Hematopoietic multipotent progenitor cell treated with erythropoietin and hydrocortisone succinate and interleukin-3 and kit ligand, for 17 days (in vitro differentiated cells): ENCODE measurements at places on chromosomes 13 and 19.
A peak's percentile ranks its signal among the peaks of the same experiment; 100 is the strongest.

DNA sequence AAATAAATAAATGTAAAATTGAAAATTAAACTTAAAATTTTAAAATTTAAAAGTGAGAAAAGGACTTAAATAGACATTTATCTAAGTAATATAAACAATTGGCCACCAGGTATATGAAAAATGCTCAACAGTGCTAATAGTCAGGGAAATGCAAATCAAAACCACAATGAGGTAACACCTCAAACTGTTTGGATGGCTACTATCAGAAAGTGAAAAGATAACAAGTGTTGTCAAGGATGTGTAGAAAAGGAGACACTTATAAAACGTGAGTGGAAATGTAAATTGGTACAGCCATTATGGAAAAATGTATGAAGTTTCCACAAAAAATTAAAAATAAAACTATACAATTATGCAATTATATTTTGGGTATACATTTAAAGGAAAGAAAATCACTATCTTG lies 752.2 kb downstream of the EFNB2 start:
- DNase-seq, result no peak

GRCh38 chr19:28881616-28882015 lies 331.3 kb downstream of the UQCRFS1 start:
- DNase-seq, result no peak

DNA sequence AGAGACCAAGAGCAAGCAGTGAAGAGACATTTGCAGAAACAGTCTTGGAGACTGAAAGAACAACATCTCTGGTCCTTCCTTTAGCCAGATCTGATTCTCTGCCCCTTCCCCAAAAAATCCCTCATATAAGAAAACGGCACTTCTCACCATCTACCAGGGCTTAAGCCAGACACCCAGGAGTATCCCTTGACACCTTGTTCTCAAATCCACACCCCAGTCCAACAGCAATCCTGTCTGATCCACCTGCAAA lies 1.7 kb upstream of the PLEKHG2 start:
- peak; percentile 28 for DNase-seq

DNA sequence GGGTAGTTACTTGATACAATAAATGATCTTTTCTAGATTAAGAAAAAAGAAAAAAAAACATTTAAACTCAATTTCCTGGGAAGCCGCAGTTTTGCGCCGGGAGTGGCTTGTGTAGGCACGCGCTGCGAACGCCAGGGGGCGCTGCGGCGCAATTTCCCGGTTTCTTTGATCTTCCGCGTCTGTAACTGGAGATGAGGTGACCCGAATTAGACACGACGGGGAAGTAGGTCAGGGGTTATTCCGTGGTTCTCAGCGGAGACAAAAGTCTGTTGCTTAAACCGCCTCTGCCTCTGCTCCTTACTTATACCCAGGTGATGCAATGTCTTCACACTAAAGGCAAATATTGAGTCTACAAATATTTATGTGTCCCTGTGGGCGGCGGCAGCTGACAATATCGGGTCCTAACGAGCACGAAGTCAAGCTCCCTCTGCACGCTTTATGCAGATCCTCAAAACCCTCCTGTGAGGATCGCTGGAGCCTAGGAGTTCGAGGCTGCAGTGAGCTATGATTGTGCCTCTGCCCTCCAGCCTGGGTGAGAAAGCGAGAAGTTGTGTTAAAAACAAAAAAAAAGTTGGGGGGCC lies 15.2 kb downstream of the STXBP2 start:
- peak; percentile 90 for DNase-seq

GRCh38 chr13:37345869-37346268 lies 240.4 kb upstream of the CSNK1A1L start:
- DNase-seq, result no peak

GRCh38 chr19:40810160-40810559 lies 11.2 kb downstream of the EGLN2 start:
- no peak for DNase-seq

- DNase-seq, result no peak
Observed at GRCh38 chr13:68369739-68370138, 1139.6 kb upstream of the PCDH9 start.

GRCh38 chr13:21134475-21134874 lies 41.9 kb downstream of the SKA3 start:
- DNase-seq, result no peak

- no peak for DNase-seq
Observed at GRCh38 chr19:28705008-28705407, 507.9 kb downstream of the UQCRFS1 start.

DNA sequence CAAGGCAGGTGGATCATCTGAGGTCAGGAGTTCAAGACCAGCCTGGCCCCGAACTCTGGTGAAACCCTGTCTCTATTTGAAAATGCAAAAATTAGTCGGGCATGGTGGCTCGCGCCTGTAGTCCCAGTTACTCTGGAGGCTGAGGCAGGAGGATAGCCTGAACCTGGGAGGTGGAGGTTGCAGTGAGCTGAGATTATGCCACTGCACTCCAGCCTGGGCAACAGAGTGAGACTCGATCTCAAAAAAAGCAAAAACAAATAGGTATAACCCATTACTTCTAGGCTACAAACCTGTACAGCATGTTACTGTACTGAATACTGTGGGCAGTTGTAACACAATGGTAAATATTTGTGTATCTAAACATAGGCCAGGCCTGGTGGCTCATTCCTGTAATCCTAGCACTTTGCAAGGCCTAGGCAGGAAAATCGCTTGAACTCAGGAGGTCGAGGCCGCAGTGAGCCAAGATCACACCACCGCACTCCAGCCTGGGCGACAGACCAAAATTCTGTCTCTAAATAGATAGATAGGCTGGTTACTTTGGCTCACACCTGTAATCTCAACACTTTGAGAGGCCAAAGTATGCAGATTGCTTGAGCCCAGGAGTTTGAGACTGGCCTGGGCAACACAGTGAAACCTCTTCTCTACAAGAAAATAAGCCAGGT lies 63.5 kb downstream of the MYO9B start:
- no peak for DNase-seq

GRCh38 chr19:2176337-2176994 lies 12.7 kb downstream of the DOT1L start:
- no peak for DNase-seq

GRCh38 chr13:25844559-25845434 lies 207.0 kb downstream of the SHISA2 start:
- no peak for DNase-seq

GRCh38 chr13:32041429-32041828 lies 9.9 kb downstream of the FRY start:
- no peak for DNase-seq

DNA sequence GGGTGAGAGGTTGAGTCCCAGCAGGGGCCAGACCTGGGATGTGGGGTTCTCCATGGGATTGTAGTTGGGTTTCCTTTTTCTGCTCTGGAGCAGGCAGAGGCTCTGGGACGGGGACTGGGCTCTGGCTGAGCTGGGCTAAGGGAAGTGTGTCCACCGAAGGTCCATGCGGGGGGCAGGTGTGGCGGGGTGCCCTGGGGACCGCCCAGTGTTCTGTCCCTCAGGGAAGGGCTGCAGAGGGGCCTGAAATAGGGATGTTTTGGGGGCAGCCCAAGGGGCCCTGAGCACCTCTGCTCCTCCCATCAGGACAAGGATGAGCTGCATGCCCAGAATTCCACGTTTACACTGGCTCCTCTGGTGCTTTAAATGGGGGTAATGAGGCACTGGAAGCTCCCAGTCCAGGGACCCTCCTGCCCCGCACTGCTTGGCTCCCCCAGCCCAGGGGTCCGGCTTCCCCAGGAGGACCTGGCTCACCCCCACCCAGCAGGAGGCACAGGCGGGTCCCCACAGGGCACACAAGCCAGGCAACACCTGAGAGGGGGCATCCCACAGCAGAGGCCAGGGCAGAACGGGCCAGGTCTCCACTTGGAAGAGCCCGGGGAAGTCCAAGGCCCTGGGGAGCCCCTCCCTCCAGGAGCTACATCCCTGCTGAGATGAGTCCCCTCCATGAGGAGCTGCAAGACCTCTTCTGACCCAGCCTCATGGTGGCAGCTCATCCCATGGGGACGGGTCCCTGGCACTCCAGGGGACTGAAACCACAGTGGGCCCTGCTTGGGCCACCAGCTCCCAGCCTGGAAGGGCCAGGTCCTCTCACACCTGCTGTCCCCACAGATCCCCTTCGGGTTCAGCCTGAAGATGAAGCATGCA lies 14.7 kb upstream of the ZNF14 start:
- DNase-seq, result no peak

GRCh38 chr13:53198017-53198416 lies 169.4 kb downstream of the OLFM4 start:
- DNase-seq, result no peak

GRCh38 chr13:34300559-34300958 lies 482.6 kb downstream of the RFC3 start:
- no peak for DNase-seq

DNA sequence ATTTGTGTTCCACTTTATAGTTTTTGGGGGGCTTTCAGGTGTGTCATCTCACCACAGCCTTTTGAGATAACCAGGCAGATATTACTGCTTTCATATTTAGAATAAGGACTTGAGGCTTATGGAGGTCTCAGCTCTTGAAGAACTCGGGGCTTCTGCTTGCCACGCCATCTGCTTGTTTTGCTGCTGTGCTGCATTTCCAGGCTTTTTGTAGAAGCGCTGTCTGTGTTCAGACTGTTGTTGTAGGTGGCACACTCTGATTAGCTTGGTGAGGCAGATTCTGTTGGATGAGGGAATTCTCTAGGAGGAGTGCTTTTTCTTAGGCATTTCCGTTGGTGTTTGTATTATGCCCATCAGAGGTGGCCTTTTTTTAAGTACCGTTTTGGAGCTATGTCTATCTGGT lies 57.2 kb downstream of the WASF3 start:
- DNase-seq, result no peak

DNA sequence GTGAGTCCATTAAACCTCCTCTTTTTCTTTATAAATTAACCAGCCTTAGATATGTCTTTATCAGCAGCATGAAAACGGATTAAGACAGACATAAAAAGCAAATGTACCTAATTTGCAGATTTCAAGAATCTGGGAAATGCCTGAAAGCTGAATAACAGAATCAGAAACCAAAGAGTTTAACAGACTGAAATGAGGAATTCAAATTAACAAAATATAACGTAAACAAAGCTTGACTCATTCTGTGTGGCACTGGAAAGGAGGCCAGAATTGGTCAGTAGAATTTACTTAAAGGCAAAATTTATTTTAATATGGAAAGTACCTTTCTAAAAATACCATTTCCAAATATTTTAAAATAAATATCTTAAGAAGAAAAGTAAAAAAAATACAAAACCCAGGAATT lies 540.6 kb upstream of the HTR2A start:
- no peak for DNase-seq

DNA sequence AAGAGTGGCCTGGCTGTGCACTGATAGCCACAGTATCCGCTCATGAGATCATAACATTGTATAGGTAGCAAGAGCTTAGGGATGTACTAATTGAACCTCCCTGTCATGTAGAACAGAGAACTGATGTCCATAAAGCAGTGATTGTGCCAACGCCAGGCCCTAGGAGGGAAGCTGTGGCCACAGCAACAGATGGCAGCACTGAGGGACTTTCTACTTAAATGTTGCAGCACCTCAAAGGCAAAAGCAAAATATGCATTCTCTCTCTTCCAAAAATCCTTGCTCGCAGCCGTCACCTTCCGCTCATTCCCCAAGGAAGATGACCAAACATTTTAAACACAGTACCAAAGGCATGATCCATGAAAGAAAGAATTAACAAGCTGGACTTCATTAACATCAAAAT lies 32.3 kb downstream of the COL4A1 start:
- DNase-seq, result no peak

DNA sequence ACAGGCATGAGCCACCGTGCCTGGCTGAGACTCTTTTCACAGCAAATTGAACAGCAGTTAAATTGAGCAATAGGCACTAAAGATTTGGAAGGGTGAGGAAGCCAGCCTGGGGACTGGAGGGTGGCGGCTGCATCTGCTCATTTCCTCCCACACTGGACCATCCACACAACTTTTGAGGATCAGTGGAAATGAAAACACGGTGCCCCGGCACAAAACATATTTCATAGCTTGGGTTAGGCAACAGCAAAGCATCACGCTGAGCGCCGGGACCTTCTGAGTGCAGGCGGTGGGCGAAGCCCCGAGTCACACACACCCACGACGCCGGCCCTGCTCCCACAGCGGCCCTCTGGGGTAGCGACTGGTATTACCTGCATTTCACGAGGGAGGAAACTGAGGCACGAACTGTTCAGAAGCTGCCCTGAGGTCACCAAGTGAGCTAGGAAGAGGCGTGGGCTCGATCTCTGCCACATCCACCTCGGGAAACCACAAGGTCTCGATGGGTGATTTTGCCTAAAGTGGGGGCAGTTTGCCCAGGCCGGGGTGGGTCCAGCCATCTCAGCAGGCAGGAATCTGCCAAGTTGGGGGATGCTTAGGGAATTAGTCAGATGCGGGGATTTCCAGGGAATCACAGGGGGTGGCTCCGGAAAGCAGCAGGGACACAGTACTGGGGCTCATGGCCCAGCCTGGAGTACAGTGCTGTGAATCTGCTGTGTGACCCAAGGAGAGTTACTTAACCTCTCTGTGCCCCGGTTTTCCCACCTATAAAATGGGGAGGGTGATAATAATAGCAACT lies 3.5 kb upstream of the SBNO2 start:
- no peak for DNase-seq

DNA sequence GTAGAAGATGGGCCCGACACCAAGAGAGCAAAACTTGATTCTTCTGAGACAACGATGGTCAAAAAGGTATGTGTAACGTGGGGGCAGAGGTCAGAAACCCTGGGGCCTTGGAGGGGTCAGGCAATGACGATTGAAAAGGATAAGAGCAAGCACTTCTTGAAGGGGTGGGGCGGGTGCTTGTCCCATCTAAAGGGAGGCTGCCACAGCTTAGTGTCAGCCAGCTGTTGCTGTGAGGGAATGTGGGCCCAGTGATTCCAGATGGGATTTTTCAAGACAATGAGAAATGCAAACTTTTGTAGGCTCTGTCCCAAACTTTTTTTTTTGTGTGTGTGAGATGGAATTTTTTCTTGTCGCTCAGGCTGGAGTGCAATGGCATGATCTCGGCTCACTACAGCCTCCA lies 24.5 kb downstream of the SAE1 start:
- DNase-seq, result no peak

- DNase-seq, result no peak
Observed at GRCh38 chr13:109870696-109871370, 84.5 kb upstream of the IRS2 start.

DNA sequence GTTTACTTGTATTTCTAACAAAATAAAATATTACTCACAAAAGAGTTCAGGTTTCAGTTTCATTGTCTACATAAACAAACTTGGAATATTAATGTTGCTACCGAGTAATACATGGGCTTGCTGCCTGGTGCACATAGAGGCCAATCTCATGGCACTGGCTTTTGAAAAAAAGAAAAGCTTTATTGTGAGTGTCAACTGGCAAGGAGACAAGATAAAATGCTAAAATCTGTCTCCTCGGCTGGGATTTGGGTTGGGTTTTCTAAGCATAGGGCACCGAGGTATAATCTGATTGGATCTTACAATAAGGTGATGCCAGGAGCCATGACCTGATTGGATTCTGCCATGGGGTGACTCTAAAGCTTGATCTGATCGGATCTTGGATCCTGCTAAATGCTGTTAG lies 1519.9 kb upstream of the MIR17HG start:
- no peak for DNase-seq

- DNase-seq, result no peak
Observed at GRCh38 chr13:111179908-111180760, 65.0 kb downstream of the ARHGEF7 start.

GRCh38 chr19:35901854-35902661 lies at the start of gene HCST:
Gene HCST (plus strand): TSS chr19:35902529. CDS start chr19:35902594, 65 bp downstream.
- no peak for DNase-seq
